ENCODE measurements at places on chromosomes 5 and 9.

DNA sequence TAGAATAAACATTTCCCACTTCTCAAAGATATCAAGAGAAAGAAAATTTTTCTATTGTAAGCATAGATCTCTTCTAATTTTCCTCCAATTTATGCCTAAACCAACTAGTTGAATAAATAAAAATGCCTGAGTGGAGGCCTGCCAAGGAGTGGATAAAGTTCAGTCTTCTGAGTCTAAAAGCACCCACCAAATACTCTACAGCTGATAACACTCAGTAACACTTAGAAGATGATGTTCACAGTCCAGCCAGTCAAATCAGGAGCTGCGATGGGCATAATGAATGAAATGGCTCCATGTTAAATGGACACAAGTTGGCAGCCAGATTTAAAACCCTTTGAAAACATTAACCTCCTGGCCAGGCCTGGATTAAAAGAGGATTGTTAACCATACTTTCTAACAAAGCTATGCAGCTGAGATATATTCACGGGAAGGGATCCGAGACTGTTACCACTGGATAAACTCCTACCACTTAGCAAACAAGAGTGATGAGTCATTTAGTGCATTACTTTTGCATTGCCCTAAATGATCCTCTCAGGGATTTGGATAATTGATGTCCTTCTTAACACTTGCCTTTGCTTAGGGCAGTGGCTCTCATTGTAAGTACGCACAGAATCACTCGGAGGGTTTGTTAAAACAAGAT, 63.7 kb upstream of the CCDC112 start:
- no peaks in the 10 kb centered on the region for H3K36me3 ChIP-seq
- no peak overlapping the region for H3K27ac ChIP-seq

DNA sequence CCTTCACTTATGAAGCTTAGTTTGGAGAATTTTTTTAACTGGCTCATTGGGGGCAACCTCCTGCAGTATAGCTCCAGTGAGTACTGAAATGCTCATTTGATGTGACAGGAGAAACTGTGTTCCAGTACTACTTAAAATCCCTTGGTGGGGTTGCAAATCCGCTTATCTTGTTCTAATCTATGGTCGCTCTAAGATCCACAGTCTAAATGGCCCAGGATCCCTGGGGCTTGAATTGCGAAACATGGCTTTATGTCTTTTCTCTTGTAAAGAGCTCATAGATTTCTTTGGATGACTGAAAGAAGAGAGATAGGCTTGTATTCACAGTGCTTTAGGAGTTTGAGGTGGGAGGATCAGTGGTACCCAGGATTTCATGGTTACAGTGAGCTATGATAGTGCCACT, 52.7 kb downstream of the ADAMTSL1 start:
- DNase-seq, result no peak
- H3K4me3 ChIP-seq, result no peak overlapping the region
- H3K36me3 ChIP-seq, result no peaks in the 10 kb centered on the region
- H3K27ac ChIP-seq, result no peak overlapping the region

DNA sequence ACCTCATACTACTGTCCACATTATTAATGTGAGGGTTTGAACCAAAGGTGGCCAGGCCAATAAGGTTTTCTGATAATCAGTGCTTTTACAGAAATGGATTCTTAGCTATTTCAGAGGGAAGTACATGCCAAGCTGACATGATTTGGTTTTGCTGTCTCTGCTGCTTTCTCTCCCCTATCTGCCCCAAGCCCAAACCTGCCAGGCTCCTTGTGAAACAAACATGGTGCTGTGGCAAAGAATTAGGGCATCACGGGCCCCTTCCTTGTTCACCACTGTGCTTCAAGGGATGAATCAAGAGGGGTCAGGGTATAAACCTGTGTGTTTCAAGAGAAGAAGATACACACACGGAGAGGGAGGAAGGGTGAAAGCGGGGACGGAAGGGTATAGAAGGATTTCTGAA, 41.3 kb upstream of the SMU1 start:
- DNase-seq, result no peak
- no peak overlapping the region for H3K4me3 ChIP-seq
- H3K27me3 ChIP-seq, result no peaks in the 10 kb centered on the region
- H3K27ac ChIP-seq, result peak overlapping the region; percentile 31
- H3K36me3 ChIP-seq, result peaks cover 76% of the 10 kb centered on the region
- H3K4me1 ChIP-seq, result peaks cover 31% of the 10 kb centered on the region

DNA sequence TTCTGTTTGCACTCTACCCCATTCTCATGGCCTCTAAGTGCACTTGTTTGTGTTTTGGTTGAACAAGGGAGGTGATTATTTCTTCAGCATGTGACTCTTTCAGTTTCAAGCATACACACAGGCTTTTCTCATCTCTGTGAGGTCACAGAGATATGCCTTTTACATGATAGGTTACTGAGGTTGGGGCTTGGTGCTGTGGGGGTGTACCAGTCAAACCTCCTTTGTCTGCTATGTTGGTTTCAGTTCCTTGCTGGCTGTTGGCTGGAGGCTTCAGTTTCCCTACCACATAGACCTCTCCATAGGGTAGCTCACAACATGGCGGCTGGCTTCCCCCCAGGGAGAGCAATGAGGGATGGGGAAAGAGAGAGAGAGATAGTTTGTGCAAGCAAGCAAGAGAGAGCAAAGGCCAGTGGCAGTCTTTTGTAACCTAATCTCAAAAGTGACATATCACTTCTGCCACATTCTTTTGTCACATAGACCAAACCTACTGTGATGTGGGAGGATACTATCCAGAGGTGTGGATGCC, 96.7 kb upstream of the SEMA6A start:
- no peak overlapping the region for H3K27ac ChIP-seq
- no peaks in the 10 kb centered on the region for H3K27me3 ChIP-seq
- DNase-seq, result no peak

GRCh38 chr9:89137542-89138462, 40.8 kb downstream of the SHC3 start:
- no peak for DNase-seq
- H3K36me3 ChIP-seq, result no peaks in the 10 kb centered on the region
- no peak overlapping the region for H3K27ac ChIP-seq
- H3K4me3 ChIP-seq, result no peak overlapping the region
- H3K27me3 ChIP-seq, result peaks cover 13% of the 10 kb centered on the region

- H3K27me3 ChIP-seq, result no peaks in the 10 kb centered on the region
- no peak overlapping the region for H3K27ac ChIP-seq
- no peak overlapping the region for H3K4me3 ChIP-seq
- no peaks in the 10 kb centered on the region for H3K36me3 ChIP-seq
- DNase-seq, result peak; percentile 13
These were observed 68.9 kb upstream of the PITX1 start for GRCh38 chr5:135102716-135103574.

DNA sequence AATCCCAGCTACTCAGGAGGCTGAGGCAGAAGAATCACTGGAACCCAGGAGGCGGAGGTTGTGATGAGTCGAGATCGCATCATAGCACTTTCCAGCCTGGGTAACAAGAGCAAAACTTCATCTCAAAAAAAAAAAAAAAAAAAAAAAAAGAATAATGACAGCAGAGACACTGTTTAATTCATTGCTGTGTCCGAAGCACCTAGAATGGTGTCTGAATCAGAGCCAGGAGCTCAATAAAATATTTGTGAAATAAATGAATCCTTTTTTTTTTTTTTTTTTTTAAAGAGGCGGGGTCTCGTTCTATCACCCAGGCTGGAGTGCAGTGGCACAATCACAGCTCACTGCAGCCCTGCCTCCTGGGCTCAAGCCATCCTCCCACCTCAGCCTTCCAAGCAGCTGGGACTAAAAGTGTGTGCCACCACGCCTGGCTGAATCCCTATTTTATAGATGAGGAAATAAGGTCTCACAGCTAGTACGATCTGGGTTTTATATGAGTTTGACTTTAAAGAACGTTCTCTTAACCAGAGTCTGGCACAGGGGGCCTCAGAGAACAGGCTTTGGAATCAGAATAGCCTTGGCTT, 47.8 kb downstream of the THOC3 start:
- H3K4me3 ChIP-seq, result no peak overlapping the region
- H3K27ac ChIP-seq, result no peak overlapping the region
- peaks cover 59% of the 10 kb centered on the region for H3K36me3 ChIP-seq
- no peak for DNase-seq
- no peaks in the 10 kb centered on the region for H3K27me3 ChIP-seq
- H3K4me1 ChIP-seq, result peaks cover 15% of the 10 kb centered on the region

- no peaks in the 10 kb centered on the region for H3K36me3 ChIP-seq
- no peaks in the 10 kb centered on the region for H3K27me3 ChIP-seq
- no peak for DNase-seq
- no peaks in the 10 kb centered on the region for H3K4me1 ChIP-seq
- H3K4me3 ChIP-seq, result no peak overlapping the region
These were observed 138.7 kb upstream of the EFNA5 start for GRCh38 chr5:107809201-107810034.

- H3K36me3 ChIP-seq, result peaks cover 93% of the 10 kb centered on the region
- H3K4me1 ChIP-seq, result no peaks in the 10 kb centered on the region
- H3K4me3 ChIP-seq, result no peak overlapping the region
- DNase-seq, result no peak
- no peak overlapping the region for H3K27ac ChIP-seq
These were observed 34.5 kb downstream of the SLC31A2 start for GRCh38 chr9:113185271-113185670.

DNA sequence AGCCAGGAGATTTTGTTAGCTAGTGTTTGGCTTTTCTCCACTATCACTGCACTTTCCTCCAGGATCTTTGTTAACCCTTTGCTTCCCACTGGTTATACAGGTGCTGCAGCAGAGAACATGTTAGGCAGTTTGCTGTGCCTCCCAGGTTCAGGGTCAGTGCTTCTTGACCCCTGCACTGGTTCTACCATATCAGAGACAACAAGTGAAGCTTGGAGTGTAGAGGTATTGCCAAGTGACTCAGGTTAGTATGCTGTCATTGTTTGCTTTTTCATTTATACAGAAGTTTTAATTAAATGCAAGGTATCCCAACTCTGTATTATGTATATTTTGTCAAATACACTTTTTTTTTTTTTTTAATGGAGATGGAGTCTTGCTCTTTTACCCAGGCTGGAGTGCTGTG, 68.4 kb downstream of the GAPVD1 start:
- peaks cover 34% of the 10 kb centered on the region for H3K4me1 ChIP-seq
- DNase-seq, result no peak
- no peak overlapping the region for H3K4me3 ChIP-seq
- H3K27me3 ChIP-seq, result no peaks in the 10 kb centered on the region
- peaks cover 90% of the 10 kb centered on the region for H3K36me3 ChIP-seq
- no peak overlapping the region for H3K27ac ChIP-seq

DNA sequence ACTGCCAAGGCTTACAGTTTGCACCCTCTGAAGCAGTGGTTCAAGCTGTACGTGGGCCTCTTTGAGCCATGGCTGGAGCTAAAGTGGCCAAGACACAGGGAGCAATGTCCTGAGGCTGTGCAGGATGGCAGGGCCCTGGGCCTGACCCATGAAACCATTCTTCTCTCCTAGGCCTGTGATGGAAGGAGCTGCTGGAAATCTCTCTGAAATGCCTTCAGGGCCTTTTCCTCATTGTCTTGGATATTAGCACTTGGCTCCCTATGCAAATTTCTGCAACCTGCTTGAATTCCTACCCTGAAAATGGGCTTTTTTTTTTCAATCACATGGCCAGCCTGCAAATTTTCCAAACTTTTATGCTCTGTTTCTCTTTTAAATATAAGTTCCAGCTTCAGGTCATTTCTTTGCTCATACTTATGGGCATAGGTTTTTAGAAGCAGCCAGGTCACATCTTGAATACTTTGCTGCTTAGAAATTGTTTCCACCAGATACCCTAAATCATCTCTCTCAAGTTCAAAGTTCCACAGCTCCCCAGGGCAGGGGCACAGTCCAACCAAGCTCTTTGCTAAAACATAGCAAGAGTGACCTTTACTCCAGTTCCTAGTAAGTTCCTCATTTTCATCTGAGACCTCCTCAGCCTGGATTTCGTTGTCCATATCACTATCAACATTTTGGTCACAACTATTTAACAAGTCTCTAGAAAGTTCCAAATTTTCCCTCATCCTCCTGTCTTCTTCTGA, 138.3 kb downstream of the OSTF1 start:
- no peaks in the 10 kb centered on the region for H3K4me1 ChIP-seq
- H3K27ac ChIP-seq, result no peak overlapping the region
- peaks cover 20% of the 10 kb centered on the region for H3K36me3 ChIP-seq
- no peaks in the 10 kb centered on the region for H3K27me3 ChIP-seq
- no peak for DNase-seq

GRCh38 chr5:69007163-69007562, 86.7 kb upstream of the SLC30A5 start:
- no peaks in the 10 kb centered on the region for H3K36me3 ChIP-seq
- no peak for DNase-seq
- no peak overlapping the region for H3K27ac ChIP-seq
- H3K27me3 ChIP-seq, result peaks cover 23% of the 10 kb centered on the region

Data from activated T-cell treated with anti-CD3 and anti-CD28 coated beads, Interleukin-2, amount 50 U/mL, for 24 hours (primary cell).